Activated T-cell treated with anti-CD3 and anti-CD28 coated beads for 48 hours (primary cell): ENCODE measurements at places on chromosomes 13 and 19.

GRCh38 chr19:44603201-44603945 is 10.0 kb upstream of the IGSF23 start:
- no peak for DNase-seq

- DNase-seq, result no peak
These were observed 50.1 kb upstream of the OBI1 start for GRCh38 chr13:78709028-78709427.

DNA sequence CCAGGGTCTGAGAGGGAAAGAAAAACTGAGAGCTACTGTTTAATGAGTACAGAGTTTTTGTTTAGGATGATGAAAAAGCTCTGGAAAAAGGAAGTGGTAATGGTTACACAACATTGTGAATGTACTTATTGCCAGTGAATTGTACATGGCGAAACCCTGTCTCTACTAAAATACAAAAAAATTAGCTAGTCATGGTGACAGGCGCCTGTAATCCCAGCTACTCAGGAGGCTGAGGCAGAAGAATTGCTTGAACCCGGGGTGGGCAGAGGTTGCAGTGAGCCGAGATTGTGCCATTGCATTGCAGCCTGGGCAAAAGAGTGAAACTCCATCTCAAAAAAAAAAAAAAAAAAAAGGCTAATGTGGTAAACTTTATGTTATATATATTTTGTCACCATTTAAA is 96.3 kb downstream of the VWA8 start:
- DNase-seq, result no peak

- DNase-seq, result no peak
These were observed 16.0 kb downstream of the NAPSA start for GRCh38 chr19:50349277-50350057.

- no peak for DNase-seq
These were observed 10.5 kb downstream of the CYTH2 start for GRCh38 chr19:48479686-48480085.

DNA sequence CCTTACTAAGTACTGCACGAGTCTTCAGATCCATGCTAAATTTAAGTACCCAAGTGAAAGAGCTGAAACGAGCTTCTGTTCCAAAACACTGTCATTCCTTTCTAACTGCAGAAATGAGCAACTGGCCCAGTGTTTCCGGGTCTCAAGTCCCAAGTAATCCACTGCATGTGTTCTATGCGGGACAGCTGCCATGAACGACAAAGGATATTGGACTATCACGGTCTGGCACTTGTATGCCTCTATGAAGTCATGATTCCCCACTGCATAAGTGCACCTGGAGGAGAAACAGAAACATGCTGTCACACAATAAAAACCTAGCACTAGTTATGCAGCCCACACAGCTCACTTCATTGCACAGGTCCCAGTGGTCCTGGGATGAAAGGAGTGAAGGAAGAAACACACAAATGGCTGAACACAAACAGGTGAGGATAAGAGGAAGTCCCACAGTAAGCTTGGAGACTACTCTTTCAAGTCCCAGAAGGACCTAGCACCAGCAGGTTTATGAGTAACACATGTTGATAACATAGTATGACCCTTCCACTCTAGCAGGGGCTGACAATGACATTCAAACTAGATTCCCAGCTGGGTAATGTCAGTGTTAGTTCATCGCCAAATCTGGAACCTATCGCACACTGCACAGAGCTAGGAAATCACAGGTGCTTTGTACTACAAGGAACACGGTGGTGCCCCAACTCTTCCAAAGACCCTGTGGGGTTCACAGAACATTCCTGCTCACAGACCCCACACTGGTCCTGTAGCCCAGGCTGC is 11.3 kb downstream of the PCID2 start:
- DNase-seq, result no peak

DNA sequence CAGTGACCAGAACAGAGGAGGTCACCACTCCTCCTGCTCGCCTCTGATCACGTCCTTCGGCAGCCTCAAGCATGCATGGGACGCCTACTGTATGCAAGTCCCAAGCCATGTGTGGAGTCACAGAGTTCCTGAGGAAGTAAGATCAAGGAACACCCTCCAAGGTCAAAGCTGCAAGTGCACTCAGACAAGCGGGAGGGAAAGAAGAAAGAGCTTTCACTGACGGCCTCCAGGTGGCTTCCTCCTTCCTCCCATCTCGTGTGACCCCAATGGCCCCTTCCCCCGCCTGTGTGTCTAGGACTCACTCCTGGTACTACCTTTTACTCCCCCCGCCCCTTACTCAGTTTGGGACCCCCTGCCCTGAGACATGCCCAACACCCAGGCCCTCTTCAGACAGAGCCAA is 6.1 kb downstream of the HAUS8 start:
- no peak for DNase-seq

GRCh38 chr19:54387991-54388801 is 23.5 kb upstream of the LAIR1 start:
- no peak for DNase-seq

GRCh38 chr19:46546194-46546896 is 50.7 kb upstream of the PNMA8B start:
- DNase-seq, result no peak

DNA sequence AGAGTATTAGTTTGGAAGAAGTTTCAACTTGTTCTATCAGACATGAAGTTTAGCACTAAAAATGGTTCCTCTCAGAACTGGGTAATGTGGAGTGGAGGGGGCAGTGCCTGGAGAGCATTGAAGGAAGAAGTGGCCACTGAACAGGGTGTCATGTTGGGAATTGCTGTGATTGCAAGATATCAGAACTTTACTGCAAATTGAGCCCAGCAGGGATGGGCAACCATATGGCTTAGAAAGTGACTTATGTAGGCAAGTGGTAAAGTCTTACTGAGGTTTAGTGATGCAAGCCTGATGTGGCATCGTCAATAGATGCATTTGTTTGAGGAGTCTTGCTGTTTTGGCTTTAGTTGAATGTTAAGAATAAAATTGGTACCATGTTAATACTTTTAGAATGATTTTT is 31.7 kb downstream of the WASF3 start:
- DNase-seq, result no peak

- DNase-seq, result no peak
These were observed 64.3 kb downstream of the ZNF66 start for GRCh38 chr19:20840371-20840770.

GRCh38 chr13:47672245-47673008 is 328.6 kb downstream of the SUCLA2 start:
- no peak for DNase-seq

DNA sequence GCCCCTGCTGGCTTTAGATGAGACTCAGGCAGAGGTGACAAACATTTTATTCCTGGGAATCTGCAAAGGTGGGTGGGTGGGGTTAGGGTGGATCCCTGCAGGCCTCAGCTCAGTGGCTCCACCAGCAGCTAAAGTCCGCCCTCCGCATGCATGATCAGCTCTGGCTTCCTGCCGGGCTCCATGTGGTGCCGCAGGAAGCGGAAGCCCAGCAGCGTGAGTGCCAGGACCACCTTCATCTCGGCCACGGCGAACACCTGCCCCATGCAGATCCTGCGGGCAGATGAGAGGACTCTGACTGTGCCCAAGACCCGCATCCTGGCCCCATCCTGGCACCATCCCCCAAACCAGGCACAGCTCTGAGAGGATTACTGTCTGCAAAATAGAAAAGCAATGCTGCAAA is 26.3 kb downstream of the CYP4F2 start:
- DNase-seq, result no peak

- peak; percentile 62 for DNase-seq
These were observed 3.9 kb upstream of the TTC9B start for GRCh38 chr19:40221858-40222619.

DNA sequence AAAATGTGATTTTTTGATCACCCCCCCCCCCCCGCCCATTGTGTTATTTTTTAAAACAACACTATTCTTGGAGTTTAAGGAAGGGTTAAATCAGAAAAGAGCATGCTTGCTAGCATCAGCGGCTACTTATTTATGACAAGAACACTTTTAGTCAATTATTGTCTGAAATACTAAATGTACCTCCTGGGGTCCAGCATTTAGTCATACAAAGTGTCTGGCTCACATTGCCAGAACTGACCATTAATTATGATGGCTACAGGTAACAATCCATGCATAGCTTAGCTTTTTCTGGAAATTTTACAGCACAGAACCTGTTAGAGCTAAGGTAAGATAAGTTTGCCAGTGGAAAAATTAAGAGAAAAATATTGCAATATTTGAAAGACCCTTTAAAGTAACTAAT is 90.1 kb downstream of the PCDH9 start:
- no peak for DNase-seq

GRCh38 chr19:38047049-38047438 is 140.0 kb downstream of the SIPA1L3 start:
- DNase-seq, result no peak

DNA sequence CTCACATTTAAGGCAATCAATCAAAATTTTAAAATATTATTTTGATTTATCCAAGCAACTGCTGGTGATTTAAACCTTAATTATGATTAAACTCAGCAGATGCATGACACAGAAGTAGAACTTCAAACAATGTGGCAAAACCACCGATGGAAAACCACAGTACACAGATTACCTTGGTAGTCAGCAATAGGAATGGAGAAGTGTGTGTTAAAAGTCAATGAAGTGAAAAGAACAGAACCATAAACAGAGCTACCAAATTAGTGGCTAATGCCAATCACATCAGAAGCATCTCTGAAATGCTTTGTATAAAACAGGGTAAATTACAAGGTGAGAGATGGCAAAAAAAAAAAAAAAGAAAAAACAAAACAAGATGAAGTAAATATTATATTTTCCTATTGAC is 31.2 kb downstream of the KATNAL1 start:
- DNase-seq, result no peak

GRCh38 chr13:25682276-25682675 is 310.5 kb downstream of the ATP8A2 start:
- no peak for DNase-seq

DNA sequence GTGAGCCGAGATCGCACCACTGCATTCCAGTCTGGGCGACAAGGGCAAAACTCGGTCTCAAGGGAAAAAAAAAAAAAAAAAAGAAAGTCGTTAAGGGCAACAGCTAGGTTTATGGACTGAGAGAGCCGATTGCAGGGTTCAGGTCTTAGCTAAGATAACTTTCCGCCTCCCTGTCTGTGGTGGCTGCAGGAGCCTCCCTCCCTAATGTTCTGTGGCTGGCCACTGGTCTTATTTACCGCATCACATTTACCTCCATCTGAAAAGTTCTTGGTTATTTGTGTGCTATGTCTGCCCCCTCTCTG is 722 bp upstream of the CRTC1 start:
- DNase-seq, result no peak

DNA sequence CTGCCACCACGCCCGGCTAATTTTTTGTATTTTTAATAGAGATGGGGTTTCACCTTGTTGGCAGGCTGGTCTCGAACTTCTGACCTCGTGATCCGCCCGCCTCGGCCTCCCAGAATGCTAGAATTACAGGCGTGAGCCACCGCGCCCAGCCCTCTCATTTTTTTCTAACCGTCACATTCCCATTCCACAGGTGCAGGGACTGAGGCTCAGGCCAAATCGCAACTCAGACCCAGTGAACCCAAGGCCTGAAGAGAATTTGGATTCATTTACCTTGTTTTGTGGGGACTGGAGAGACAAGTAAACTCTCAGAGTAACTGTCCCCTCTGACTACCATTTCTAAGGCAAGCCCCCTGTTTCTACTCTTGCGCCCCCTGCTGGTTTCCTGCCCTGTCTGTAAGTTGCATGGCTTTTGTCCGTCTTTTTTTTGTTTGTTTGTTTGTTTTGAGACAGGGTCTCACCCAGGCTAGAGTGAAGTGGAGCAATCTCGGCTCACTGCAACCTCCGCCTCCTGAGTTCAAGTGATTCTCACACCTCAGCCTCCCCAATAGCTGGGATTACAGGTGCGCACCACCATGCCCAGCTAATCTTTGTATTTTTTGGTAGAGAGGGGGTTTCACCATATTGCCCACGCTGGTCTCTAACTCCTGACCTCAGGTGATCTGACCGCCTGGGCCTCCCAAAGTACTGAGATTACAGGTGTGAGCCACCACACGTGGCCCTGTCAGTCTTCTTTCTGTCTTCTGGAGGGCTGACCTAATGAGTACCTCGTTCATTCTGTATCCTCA is 2.3 kb upstream of the STRN4 start:
- DNase-seq, result peak; percentile 66

GRCh38 chr13:48949566-48950500 is 25.9 kb upstream of the FNDC3A start:
- no peak for DNase-seq

DNA sequence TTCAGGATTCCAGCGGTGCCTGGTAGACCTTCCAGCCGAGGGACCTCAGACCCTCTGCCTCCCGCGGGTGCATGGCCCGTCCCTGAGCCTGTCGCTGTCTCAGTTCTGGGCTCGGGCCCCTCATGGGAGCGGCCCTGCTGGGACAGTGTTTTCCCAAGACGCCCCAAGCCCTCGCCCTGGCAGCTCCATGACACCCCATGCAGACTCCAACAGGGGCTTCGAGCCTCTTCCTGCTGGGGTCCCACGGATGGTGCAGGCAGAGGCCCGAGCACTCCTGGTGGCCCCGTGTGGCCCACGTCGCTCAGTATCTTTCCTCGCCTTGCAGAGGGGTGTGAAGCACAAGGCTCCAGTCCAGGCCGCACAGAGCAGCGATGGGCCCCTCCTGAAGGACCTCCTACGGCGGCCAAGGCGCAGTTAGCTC is 88.8 kb upstream of the MCF2L start:
- DNase-seq, result no peak

DNA sequence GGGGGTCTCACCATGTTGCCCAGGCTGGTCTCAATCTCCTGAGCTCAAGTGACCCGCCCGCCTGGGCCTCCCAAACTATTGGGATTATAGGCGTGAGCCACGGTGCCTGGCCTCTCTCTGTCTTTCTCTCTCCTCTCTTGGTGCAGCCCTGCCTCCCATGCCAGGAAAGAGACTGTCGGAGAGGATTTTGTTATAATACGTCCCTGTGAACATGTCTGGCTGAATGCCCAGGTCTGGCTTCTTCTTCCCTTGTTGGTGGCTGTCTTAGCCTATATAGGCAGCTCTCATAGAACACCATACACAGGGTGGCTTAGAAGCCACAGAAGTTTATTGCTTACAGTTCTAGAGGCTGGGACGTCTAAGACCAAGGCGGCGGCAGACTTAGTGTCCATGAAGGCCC is 46.4 kb downstream of the PEX11G start:
- no peak for DNase-seq

DNA sequence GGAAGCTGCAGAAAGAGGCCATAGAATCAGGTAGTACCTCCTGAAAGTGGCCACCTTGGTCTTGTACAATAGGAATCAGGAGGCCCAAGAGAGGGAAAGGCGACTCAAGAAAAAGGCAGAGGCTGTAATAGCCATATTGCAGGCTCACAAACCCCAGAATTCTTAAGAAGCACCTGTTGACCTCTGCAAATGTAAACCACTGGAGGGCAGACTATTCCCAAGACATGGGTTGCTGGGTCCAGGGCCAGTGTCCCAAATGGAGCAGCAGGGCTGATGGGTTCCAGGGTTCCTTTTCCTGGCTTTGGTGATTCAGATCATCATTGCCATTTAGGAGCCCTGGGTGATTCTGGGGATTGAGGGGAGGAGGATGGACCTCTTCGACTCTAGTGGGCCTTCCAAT is 167.6 kb downstream of the B3GLCT start:
- DNase-seq, result no peak
